ENCODE measurements at places on chromosomes 12 and 14. TPM values are rescaled to one million over a fixed set of nuclear protein-coding genes. Genes with fewer than 3 reads are reported as not detected.
A peak's percentile ranks its signal among the peaks of the same experiment; 100 is the strongest.

- DNase-seq, result no peak
Measured at GRCh38 chr12:17028348-17028747, 422.4 kb upstream of the LMO3 start.

DNA sequence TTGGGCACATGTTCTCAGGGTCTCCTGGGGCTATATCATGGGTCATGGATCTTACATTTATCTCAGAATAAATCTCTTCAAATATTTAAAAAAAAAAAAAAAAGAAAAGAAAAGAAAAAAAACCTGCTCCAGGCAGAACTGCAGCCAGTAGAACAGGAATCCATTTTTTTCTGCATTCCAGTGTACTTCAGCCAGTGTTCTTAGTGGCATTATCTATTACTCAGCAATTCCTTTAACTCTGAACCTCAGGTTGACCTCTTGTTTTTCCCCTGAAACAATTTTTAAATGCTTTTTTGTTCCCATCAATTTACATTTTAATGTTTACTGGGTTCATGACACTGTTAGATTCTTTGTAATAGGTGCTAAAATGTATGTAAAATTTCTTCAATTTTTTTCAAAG is 66.7 kb upstream of the STXBP6 start:
- DNase-seq, result no peak

POTEM gene
- polyA plus RNA-seq, result not detected

GRCh38 chr12:728781-729180 is 23.6 kb upstream of the WNK1 start:
- no peak for DNase-seq

DNA sequence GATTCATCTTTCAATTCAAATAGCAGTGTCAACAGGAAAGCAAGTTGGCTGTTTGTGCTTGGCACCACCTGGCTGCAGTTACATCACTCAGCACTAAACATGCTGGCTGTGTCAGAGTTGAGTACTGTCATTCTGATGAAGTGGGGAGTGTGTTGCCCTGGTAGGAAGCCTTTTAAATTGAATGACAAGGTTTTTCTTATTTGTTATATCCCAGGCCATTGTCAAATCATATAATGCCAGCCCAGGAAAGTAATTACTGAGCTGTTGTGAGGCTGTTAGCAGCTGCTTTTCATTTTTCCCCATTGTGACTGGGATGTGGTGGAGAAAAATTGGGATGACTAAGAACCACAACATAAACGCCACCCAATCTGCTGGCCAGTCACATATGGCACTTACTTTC is 106.5 kb upstream of the PRKD1 start:
- DNase-seq, result no peak

DNA sequence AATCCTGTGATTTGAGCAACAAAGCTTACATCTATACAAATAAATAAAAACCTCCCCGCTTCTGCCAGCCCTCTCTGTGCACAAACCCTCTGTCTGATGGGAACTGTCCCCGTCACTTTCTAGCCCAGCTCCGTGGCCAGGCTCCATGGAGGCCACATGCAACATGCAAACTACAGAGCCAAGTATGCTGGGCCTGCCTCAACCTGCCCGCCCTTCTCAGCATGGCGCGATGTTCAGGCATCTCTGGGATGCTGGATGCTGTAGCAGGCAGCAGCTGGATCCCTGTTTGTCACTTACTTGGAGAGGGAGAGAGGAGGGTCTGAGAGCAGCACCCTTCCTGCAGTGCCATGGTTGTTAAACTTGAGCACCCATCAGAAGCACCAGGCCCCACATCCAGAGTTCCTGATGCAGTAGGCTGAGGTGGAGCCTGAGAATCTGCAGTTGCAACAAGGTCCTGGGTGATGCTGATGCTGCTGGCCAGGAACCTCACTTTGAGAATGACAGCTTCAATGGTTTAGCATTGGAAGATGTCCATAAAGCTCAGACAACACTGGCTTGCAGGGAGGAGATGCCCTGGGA is 32.4 kb downstream of the CLMN start:
- no peak for DNase-seq

TPPP2 gene
- not detected for polyA plus RNA-seq

GRCh38 chr12:111993292-111994150 is 19.4 kb downstream of the TMEM116 start:
- peak; percentile 68 for DNase-seq

GRCh38 chr14:44785096-44785495 is 176.7 kb downstream of the KLHL28 start:
- no peak for DNase-seq

ARHGAP9 gene
- polyA plus RNA-seq, result 198 TPM

DNA sequence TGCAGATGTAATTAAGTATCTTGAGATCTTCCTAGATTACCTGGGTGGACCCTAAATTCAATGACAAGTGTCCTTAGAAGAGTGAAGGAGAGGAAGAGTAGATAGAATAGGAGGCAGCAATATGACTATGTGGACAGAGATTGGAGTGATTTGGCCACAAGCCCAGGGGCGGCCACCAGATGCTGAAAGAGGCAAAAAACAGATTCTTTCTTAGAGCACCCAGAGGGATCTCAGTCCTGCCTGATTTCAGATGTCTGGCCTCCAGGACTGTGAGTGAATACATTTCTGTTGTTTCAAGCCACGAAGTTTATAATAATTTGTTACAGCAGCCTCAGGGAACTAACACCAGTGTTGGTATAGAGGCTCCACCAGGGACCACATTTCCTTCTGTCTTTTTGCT is 67.3 kb downstream of the DACT1 start:
- no peak for DNase-seq

DNA sequence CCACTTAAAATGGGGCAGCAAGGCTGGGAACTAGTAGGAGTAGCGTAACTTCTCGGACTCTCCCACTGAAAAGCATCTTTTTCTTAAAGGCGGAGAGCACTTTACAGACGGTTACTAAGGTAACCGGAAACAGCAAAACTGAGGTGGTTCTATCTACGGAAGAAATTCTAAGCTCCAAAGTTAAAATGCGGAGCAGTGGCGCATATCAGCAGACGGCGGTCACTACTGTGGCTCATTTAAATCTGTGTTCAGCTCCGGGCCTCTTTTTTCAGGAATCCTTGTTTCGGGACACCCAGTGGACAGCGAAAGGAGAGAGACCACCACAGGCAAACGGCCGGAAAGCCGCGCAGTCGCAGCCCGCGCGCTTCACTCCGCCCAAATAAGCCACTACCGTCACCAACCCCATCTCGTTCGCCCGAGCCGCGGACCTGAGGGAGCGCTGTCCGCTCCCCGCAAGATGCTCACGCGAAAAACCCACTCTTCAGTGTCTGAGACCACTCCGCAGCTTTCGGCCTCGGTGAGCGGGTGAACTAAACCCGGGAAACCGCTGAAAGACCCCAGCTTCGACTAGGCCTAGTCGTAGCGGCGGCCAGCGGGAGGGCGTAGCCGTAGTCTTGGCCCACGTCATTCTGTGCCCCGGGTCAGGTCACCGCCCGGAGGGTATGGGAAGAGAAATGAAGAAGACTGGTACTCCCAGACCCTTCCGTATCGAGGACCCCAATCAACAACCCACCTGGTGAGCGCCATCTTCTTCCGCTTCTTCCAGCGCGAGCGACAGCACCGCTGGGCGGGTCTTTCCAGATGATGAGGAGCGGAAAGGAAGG is at the start of gene SNW1:
Gene SNW1 (minus strand): TSS at position 776 of the 824 bp plus-strand sequence. CDS start 29 bp downstream, at position 747.
- peak; percentile 90 for DNase-seq

DNA sequence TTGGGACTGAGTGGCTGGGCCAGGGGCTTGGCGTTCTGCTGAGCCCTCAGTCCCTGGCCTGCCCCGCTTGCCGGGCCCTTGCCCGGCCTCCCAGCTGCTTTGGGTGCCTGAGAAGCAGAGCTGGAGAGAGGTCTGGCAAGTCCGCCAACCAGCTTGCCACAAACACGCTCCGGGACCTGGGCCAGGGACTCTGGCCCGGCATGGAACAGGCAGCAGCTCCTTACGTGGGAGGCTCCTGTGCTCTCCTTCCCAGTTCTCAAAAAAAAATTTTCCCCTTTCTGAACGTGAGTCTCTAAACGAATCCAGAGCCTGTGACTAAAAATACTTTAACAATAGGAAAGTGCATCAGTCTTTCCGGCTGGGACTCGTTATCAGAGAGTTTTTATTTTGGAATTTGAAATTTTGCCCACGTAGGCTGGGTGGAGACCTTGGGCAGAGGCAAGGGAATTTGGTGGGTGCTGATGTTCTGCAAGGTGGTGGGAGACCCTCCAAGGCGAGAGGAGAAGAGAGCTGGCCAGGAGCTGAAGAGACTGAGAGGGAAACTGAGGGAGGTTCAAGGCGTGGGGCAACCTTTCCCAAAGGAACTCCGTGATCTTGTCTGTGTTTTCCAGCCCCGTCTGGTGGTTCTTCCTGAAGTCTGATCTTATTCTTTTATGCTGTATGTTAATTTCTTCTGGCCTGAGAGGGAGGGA is 6.8 kb upstream of the NR4A1 start:
- DNase-seq, result no peak

SERPINA12 gene
- polyA plus RNA-seq, result not detected

GRCh38 chr12:45580356-45580969 is 149.0 kb upstream of the ARID2 start:
- DNase-seq, result no peak

PTPRQ gene
- not detected for polyA plus RNA-seq

- peak; percentile 16 for DNase-seq
Measured at GRCh38 chr14:54730156-54730961, 163.4 kb downstream of the SAMD4A start.

DNA sequence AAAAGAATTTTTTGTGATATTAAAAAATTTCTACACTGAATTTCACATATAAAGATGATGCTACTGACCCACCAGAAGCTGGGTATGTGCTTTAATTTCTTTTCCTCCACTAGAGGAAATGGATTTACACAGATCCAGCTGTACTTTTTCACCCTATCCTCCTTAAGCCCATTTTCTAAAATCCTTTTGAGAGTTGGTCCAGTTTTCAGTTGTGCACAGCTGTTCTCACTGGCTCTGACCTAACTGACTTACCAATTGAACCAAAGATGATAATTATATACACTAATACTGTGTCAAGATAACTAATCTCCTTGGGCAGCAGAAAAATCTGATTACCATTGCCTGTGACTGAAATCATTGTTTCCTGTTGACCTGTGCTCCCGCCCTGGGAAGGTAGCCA is 108.5 kb downstream of the ZFC3H1 start:
- no peak for DNase-seq

GRCh38 chr12:108307006-108307405 is 32.1 kb downstream of the CMKLR1 start:
- no peak for DNase-seq

DNA sequence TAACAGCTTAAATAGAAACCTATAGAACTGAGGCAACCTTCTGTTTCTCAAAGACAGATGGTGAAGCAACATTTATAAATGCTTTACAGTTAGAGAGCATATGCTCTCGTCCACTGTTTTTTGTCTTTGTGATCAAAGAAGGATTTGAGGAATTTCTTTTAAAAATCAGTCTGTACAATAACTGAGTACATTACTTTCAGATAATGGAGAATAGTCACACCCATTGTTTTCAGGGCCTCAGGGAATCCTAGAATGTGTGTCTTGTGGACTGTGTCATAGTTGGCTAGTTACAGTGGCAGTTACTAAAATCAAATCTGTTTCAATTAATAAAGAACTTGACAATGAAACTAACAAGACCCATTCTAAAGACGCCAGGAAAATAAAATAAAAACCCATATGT is 107.9 kb downstream of the PRKCH start:
- no peak for DNase-seq

DNA sequence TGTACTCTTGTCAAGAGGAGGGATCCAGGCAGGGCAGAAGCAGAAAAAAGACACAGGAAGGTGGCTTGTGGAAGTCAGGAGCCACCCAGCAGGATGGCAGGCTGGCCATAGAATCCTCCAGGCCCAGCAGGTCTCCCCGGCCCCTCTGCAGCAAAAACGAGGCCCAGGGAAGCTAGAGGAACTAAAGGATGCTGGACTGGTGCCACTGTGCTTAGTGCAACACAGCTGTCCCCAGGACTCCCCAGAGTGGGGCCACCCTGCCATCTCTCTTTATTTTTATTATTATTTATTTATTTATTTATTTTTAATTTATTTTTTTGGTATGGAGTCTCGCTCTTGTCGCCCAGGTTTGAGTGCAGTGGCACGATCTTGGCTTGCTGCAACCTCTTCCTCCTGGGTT is 54.1 kb downstream of the PITPNM2 start:
- DNase-seq, result no peak

KCNA5 gene
- polyA plus RNA-seq, result not detected

DNA sequence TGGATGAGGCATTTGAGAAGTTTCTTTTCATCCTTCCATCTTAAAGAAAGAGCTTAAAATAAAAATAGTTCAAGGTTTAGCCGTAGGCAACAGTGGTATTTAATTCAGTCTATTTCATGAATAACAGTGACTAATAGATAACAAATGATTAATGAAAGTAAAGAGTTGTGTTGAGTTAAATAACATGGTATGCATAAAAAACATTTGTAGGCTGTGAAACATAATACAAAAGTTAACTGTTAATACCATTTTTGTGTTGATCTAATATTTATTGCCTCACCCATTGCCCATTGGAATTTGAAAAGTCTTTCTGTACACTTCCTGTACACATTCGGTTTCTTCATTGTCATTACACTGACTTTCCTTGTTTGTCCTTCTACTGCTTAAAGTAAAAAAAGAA is 108.6 kb upstream of the PDE3A start:
- no peak for DNase-seq

DNA sequence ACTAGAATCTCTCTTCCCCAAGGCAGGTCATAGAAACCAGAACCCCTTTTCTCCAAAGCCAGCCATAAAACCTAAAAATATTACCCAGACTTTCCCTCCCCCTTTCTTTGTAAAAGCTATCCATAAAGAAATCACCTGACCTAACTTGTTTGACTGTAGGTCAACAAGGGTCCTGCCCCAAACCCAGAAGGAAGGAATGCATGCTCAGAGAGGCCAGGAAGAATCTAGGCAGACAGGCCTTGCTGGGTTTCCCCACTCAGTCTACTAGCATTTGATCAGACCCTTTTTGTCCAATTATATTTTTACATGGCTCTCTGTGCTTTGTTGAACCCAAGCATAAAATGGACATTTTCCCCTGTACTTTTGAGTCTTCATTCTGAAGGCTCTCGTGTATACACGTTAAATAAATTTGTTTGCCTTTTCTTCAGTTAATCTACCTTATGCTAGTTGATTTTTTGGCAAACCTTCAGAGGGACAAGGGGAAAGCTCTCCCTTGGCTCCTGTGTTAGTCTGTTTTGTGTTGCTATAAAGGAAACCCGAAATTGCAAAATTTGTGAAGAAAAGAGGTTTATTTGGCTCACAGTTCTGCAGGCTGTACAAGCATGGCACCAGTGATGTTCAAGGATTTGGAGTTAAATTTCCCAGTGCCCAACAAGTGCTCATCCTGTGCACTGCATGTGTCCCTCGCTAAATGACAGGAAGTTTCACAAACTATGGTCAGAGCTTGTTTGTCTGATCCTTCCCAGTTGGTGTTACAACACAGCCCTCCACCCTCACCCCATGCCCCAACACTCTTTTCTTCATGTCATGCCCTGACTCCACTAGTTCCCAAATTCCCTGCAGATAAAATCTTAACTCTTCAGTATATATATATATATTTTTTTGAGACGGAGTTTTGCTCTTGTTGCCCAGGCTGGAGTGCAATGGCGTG is 14.2 kb upstream of the RASSF3 start:
- DNase-seq, result no peak

GRCh38 chr12:92574911-92575570 is 127.7 kb upstream of the PLEKHG7 start:
- no peak for DNase-seq

Measured in naive thymus-derived CD4-positive, alpha-beta T cell (primary cell).